Fibroblast of villous mesenchyme (primary cell): ENCODE measurements at places on chromosomes 1 and 21. TPM values are rescaled to one million over a fixed set of nuclear protein-coding genes. Genes with fewer than 3 reads are reported as not detected.

FAM229A gene
- total RNA-seq, result 1.3 TPM in 2 replicates

PLA2G2C gene
- total RNA-seq, result not detected in 2 replicates

SEMA6C gene
- 0.86 and 1.3 TPM in 2 replicates for total RNA-seq

PLCH2 gene
- total RNA-seq, result under 0.01 TPM in 2 replicates

CCDC185 gene
- total RNA-seq, result not detected in 2 replicates

CLCA1 gene
- under 0.01 TPM in 1 of 2 replicates, not detected in the other for total RNA-seq

NES gene
- total RNA-seq, result 66.4 and 66.9 TPM in 2 replicates

LAD1 gene
- total RNA-seq, result not detected in 2 replicates

DNA sequence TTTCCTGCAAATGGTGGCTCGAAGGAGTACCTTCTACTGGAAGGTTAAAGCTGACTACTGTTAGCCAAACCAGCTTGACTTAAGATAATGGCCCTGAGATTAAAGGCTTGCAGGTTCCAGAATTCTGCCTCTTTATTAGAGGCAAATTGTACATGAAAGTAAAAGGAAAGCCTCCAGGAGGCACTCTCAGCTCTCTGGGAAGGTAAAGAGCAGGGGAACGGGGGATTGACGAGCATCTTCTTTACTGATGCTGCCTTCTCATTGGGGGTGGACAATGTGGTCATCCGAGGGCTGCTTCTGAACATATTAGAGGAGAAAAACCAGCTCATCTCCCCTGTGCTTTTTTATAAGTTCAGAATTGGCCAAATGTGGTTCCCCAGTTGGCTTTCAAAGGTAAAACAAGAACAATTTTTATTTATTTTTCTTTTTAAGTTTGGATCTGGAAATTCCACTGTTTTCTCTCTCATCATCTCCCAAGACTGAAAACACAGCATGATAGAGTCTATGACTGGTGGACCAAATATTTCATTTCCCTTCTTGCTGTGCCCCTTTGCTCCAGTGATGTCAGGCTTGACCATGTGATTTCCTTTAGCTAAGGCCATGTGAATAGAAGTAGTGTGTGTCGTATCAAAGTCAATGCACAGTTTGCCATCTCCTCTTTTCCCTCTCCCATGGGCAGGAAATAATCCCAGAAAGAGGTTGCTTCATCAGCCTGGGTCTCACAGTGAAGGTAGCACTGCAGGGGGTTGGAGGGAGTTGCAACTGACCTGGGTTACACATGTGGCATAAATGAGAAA, 292.7 kb downstream of the PRDM2 start:
- no peak for DNase-seq

DNA sequence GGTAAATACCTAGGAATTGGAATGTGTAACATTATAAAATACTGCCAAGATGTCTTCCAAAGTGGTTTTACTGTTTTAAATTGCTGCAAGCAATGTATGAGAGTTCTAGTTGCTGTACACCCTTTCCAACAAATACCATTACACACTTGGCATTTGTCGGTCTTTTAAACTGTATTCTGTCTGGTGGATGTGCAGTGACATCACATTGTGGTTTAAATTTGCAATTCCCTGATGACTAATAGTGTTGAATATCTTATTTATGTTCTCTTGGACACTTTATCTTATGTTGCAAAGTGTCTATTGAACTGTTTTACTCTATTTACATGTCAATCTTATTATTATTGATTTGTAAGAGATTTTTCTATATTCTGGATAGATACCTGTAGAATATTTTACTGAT, 561.2 kb upstream of the B3GALT2 start:
- peak; percentile 25 for DNase-seq

- peak; percentile 96 for DNase-seq
Observed at GRCh38 chr1:192485692-192486436, 89.7 kb upstream of the RGS1 start.

GRCh38 chr21:35423709-35424108, 374.6 kb upstream of the RUNX1 start:
- no peak for DNase-seq

- DNase-seq, result no peak
Observed at GRCh38 chr1:33018112-33018511, 18.6 kb downstream of the AK2 start.

- DNase-seq, result peak; percentile 17
Observed at GRCh38 chr1:27773826-27774445, 917 bp downstream of the STX12 start.

DNA sequence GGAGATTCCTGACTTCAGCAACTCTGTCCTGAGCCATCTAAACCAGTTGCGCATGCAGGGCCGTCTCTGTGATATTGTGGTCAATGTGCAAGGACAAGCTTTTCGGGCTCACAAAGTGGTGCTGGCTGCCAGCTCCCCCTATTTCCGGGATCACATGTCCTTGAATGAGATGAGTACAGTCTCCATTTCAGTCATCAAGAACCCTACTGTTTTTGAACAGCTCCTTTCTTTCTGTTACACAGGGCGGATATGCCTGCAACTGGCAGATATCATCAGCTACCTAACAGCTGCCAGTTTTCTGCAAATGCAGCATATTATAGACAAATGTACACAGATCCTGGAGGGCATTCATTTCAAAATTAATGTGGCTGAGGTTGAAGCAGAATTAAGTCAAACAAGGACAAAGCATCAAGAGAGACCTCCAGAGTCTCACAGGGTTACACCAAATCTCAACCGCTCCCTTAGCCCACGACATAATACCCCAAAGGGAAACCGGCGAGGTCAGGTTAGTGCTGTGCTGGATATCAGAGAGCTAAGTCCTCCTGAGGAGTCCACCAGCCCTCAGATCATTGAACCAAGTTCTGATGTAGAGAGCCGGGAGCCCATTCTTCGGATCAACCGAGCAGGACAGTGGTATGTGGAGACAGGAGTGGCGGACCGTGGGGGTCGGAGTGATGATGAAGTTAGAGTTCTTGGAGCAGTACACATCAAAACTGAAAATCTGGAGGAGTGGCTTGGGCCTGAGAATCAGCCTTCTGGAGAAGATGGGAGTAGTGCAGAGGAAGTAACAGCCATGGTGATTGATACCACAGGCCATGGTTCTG, 2.3 kb downstream of the ZBTB37 start:
- no peak for DNase-seq

- DNase-seq, result peak; percentile 95
Observed at GRCh38 chr1:234608025-234608910, 1.7 kb downstream of the IRF2BP2 start.

- no peak for DNase-seq
Observed at GRCh38 chr1:210301615-210302000, 27.1 kb upstream of the HHAT start.

DNA sequence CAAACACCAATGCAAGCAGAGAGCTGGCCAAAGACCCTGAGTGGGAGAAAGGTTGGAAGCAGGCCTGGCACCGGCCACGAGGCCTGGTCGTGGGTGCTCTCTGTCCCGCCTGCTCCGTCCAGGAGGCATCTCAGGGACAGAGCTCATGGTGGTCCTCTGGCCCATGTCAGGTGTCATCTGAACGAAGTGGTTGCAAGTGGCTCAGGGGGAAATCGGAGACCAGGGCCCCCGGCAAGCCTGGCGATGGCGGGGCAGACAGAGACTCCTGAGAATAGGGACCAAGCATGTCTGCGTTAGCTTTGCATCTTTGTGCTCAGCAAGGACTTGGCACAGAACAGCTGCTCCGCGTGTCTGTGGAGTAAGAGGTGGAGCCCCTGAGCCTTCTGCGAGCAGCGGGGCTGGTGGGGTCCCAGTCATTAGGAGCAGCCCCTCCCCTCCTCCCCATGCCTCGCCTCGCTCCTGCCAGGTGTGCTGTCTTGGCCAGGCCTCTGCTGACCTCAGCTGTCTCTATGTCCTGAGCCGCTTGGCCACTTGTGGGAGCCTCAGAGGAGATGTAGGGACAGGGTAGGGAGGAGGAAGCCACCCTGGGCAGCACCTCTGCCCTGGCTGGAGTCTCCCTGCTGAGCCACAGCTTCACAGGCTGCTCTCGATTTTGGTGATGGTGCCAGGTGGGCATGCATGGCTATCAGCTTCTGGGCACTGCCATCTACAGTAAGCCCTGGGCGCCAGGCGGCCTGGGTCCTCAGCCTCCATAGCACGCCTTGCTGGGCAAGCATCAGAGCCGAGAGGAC, 362.9 kb upstream of the VAMP3 start:
- no peak for DNase-seq
